ENCODE measurements at places on chromosomes 12 and 14.

GRCh38 chr14:23306412-23307145 is at the start of gene BCL2L2:
Gene BCL2L2 (plus strand): TSS chr14:23306833. CDS start chr14:23307768, 935 bp downstream.
- peak; percentile 96 for DNase-seq

GRCh38 chr12:112788205-112788604 is 3.3 kb upstream of the RPH3A start:
- DNase-seq: no peak

DNA sequence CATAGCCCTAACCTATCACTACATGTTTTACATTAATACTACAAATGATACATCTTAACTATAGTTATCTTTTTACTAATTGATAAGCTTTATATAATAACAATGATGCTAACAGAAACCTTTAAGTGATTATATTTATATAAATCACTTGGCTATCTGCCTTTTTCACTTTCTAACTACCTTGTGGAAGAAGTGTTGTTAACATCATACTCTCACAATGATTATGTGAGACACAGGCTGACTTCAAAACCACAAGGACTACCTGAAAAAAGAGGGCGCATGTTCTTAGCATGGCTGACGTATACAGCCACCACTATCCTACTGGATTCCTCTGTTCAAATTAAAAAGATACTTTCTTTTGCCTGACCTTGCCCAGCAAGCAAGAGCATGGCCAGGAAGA is 135.3 kb upstream of the SOX5 start:
- DNase-seq: no peak

DNA sequence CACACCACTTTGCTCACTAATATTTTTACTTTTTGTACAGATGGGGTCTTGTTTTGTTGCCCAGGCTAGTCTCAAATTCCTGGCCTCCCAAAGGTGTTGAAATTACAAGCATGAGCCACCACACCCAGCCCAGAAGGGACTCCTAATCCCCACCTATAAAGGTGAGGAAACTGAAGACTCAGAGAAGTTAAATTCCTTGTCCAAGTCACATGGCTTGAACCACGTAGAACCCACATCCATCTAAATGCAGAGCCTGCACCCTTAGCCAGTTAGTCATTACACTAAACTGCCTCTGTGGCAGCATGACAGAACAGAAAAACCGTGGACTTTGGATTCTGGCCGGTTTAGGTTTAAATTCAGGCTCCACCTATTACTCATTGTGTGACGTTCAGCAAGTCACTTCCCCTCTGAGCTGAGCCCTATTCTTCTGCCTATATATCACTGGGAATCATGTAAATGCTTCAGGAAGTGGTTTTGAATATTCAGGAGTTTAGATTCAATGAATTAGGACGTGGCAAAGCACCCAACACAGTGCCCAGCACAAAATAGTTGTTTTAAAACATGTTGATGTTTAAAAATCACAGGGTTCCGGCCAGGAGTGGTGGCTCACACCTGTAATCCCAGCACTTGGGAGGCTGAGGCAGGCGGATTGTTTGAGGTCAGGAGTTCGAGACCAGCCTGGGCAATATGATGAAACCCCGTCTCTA is 3.0 kb upstream of the CORO1C start:
- no peak for DNase-seq

DNA sequence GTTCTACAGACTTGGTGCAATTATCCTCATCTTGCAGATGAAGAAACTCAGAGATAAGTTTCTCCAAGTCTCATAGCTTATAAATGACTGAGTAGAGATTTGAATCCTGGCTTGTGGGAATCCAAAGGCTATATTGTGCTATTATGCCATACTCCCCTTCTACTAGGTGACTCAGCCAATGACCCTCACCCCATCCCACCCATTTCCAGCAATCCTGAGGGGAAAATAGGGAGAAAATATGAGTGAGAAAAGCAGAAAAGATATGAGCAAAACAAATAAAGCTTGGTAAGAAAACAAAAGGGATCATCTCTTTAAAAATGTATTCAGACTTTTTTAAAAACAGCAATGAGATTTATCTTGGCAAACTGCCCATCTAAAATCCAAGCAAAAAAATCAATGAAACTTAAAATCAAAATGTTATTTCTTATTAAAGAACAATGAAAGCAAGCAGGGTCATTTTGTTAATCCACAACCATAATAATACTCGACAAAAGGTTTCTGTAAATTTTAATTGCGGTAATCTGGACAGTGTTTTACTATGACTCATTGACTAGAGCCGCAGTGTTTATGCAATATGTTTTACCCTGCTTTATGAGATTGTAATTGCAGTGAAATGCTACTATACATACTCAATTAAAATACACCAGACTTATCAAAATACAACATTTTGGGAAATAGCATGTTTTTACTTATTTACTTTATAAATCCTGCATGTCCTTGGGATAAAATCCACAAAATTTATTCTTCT is 13.1 kb upstream of the LGR5 start:
- no peak for DNase-seq

DNA sequence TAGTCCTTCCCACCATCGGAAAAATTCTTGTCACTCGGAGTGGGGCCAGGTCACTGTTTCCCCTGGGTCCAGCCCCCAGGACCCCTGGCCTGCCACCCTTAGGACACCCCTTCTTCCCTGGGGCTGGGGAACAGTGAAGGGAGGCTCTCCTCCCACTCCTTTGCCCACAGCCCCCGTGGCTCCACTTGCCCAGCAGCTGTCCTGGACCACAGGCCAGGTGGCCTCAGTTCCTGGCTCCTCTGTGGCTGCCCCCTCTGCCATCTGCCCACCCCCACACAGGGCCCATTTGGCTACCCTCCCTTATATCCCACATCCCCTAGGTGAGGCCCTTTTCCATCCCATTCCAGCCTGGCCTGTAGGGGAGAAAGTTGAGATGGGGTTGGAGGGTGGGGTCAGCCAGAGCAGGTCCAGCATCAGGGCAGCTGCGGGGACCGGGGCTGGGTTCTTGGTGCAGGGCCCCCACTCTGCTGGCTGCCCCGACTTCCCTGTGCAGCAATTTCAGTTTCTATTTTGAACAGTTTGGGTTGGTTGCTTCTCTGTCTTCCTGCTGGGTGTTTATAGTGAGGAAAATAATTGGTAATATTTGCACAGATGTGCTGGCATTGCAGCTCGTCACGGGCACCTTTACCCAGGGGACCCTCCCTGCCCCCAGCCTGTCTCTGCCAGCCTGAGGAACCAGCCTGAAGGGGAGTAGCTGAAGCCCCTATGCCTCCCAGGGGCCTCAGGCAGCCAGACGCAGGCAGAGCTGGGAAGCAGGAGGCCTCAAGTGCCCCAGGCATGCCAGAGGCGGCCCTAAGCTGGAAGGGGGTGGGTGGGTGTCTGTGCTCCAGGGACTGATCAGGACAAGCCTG is 23.4 kb downstream of the SYNDIG1L start:
- DNase-seq: no peak

GRCh38 chr12:28794211-28794610 is 354.9 kb upstream of the FAR2 start:
- DNase-seq: no peak

DNA sequence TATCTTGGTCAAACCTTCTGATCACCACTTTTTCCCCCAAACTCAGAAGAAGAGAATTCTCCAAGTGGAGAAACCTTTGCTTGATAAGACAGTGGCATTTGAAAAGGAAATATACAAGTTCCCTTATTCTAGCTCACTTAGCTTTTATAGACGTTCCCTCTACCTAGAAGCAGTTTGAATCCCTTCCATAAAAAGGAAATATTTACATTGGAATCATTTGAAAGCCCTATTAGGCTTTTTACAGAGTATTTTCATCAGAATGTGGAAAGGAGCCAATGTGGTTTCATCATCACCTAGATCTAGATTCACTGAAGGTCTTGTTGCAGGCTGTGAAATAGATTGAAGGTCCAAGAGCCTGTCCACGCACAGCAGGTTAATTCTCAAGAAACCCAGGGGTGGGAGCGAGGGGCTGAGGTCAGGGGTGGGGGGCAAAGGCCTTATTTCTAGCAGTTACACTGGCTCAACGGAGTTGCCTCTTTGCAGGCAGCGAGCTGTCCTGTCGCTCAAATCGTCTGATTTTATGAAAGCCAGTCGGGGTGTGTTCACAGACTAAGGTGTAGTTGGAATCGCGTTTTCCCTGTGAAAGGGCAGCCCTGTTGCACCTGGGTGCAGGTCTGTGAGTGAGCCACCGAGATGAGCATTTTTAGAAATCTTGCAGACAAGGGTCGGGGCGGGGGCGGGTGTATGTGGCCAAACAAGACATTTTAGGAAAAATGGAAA is 45.6 kb downstream of the AACS start:
- no peak for DNase-seq

- DNase-seq: peak; percentile 37
Observed at GRCh38 chr12:131279281-131279921, 325.7 kb downstream of the ADGRD1 start.

GRCh38 chr14:62745496-62745895 is 299.8 kb downstream of the KCNH5 start:
- DNase-seq: no peak

DNA sequence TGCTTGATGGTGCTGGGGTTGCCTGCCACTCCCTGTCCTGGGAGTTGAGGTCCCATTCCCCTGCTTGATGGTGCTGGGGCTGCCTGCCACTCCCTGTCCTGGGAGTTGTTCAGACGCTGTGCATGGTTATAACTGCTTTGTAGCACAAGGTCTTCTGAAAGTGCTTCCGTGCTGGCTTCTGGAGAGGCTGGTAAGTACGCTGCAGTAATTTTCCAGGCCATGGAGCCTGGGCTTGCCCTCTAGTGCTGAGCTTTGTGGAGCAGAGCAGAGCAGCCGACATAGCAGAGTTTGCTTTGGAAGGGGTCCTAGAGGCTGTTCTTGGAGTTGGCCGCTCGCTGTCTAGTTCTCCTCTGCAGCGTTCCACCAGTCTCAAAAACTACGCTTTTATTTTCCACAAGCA is 6.3 kb downstream of the B4GALNT3 start:
- DNase-seq: no peak
